ENCODE measurements at places on chromosomes 3 and 15. TPM values are rescaled to one million over a fixed set of nuclear protein-coding genes. Genes with fewer than 3 reads are reported as not detected.

GRCh38 chr3:10173095-10173925 lies 8.6 kb downstream of the IRAK2 start:
- H3K27me3 ChIP-seq, result no peaks in the 10 kb centered on the region
- H3K4me3 ChIP-seq, result 0 out of 2 replicates have a peak overlapping the region, but pooled peaks have one; percentile 10
- peaks cover 13% of the 10 kb centered on the region for H3K4me1 ChIP-seq
- H3K27ac ChIP-seq, result peak overlapping the region; percentile 80
- no peaks in the 10 kb centered on the region for H3K36me3 ChIP-seq

CHRFAM7A gene
- not detected for total RNA-seq

DNA sequence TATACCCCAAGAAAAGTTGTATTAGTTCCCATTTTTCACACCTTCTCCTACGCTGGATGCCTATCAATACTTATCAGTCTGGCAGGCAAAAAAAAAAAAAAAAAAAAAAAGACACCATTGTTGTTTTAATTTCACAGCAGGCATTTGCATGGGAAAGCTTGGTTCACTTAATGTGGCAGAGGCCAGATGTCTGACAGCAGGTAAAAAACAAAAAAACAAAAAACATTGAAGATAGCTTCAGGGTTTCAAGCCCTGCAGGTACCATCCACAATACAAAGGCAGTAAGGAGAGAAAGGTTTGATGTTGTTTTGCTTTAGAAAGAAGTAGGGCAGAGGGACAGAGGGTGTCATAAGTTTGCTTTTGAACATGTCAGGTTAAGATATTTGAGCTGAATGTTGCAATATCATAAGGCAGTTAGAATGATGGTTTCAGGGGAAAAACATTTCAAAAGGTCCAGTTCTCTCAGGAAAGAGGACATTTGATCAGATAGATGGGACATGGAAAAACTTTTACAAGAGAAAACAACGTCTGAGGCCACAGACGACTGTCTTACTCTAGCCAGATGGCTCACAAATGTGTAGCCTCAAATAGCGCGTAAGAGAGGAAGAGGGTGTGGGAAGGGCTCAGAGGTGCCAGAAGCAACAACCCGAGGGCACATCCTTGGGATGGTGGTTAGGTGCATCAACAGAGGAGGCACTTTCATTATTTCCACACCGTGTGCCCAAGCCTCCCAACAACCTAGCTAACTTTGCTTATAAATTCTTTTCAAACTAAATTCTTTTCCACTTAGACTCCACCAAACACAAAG lies 25.7 kb downstream of the PCOLCE2 start:
- H3K4me3 ChIP-seq, result peak overlapping the region; percentile 60
- H3K27me3 ChIP-seq, result no peaks in the 10 kb centered on the region
- no peaks in the 10 kb centered on the region for H3K36me3 ChIP-seq
- peak overlapping the region; percentile 73 for H3K27ac ChIP-seq

GRCh38 chr15:57961919-57962318 lies 103.6 kb downstream of the ALDH1A2 start:
- peaks cover 8% of the 10 kb centered on the region for H3K27me3 ChIP-seq
- DNase-seq, result no peak
- H3K36me3 ChIP-seq, result no peaks in the 10 kb centered on the region
- no peak overlapping the region for H3K4me3 ChIP-seq
- H3K4me1 ChIP-seq, result no peaks in the 10 kb centered on the region
- H3K27ac ChIP-seq, result no peak overlapping the region

DNA sequence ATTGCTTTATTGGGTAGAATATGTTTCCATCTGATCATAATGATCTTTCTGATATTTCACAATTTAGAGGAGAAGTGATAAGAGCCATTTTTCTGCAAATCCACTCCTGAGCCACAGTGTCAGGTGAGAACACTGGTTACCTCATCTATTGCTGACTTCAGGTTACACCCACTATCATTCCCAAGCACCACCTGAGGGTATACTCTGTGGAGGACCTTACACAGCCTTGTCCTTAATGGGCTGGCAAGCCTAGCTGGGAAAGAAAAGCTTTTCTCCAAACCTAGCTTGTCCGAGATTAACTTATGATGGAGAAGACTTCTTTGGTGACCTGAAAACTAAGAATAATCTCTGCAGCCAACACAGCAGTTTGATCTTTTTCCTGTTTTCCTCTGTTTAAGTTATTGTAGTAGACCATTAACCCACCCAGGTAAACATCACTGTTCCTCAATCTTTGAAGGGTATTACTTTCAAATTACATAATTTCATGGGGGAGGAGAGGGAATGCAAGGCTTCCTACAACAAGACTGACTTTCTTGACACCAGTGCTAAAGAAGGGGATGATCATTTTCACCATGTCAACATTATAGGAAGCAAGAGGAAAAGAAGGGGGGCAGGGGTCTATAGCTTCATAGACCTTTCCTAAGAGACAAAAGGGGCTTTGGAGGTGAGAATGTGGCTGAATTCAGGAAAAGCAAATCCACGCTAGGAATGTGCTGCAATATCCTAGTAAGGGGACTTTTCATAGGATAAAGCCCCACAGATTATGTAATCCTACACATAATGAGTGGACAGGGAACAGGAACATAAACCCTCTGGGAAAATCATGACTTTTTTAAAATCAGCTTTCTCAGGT lies 1.7 kb downstream of the NCEH1 start:
- H3K4me1 ChIP-seq, result peaks cover 30% of the 10 kb centered on the region
- H3K27me3 ChIP-seq, result no peaks in the 10 kb centered on the region
- peak; percentile 37 for DNase-seq
- no peaks in the 10 kb centered on the region for H3K36me3 ChIP-seq

ZKSCAN7 gene
- 4.5 TPM for total RNA-seq

DNA sequence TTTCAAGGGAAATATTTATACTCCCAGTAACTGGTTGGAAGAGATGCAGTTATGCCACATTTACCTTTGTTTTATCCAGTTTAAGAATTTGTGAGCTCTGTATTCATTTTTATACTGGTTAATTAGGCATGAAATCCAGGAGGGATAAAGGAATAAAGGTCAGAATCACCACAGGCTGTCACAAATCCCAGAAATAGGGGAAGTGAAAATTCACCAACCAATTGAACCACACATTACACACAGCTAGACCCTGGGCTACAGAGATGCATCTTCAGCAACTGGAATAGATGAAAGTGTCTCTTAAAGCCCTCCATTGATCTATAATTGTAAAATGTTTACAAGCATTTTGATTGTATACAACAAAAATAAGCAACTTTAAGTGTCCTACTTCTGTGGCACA lies 18.5 kb downstream of the SERPINI1 start:
- H3K4me1 ChIP-seq, result no peaks in the 10 kb centered on the region
- no peak for DNase-seq
- H3K4me3 ChIP-seq, result no peak overlapping the region
- no peaks in the 10 kb centered on the region for H3K36me3 ChIP-seq
- H3K27me3 ChIP-seq, result no peaks in the 10 kb centered on the region
- no peak overlapping the region for H3K27ac ChIP-seq

GRCh38 chr3:72265256-72266015 lies 480.5 kb upstream of the PROK2 start:
- H3K27ac ChIP-seq, result no peak overlapping the region
- no peaks in the 10 kb centered on the region for H3K36me3 ChIP-seq
- H3K4me1 ChIP-seq, result peaks cover 11% of the 10 kb centered on the region
- H3K4me3 ChIP-seq, result no peak overlapping the region
- H3K27me3 ChIP-seq, result no peaks in the 10 kb centered on the region

DNA sequence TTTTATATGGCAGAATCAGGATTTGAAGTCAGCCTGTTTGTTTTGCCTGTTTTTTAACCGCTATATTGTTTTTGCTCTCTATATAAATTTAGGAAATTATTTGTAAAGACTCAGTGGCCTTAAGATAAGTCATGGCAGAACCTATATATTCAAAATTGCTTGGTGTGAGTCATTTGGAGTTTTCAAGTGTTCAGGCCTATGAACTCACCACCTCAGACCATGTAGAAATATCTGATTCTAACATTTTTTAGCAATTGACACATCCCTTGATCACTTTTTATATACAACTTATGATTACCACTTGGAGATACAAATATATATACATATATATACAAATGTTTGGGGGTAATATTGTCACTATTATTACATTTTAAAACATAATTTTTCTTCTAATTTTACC lies 95.7 kb downstream of the VGLL3 start:
- peak; percentile 32 for DNase-seq
- no peaks in the 10 kb centered on the region for H3K36me3 ChIP-seq
- no peaks in the 10 kb centered on the region for H3K27me3 ChIP-seq
- peaks cover 10% of the 10 kb centered on the region for H3K4me1 ChIP-seq
- no peak overlapping the region for H3K27ac ChIP-seq

- no peak overlapping the region for H3K4me3 ChIP-seq
- DNase-seq, result no peak
- H3K36me3 ChIP-seq, result no peaks in the 10 kb centered on the region
- H3K4me1 ChIP-seq, result peaks cover 6% of the 10 kb centered on the region
Measured at GRCh38 chr3:45894015-45894414, 7.7 kb downstream of the CCR9 start.

DNA sequence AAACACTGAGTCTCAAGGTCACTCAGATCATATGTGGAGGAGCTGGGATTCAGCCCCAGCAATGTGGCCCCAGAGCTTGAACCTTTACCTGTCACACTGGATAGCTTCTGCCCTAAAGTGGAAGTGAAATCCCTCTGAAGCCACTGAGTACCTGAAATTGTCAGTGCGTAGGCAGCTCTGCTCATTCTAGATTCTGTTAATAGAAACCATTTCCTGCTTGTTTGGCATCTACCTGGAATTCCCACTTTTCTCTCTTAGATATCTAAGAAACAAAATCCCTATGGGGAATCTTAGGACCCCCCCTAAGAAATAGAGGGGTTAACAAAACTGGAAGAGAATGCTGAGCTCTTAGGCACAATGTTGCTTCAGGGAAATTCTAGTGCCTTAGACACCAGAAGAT lies 29.8 kb downstream of the FBXL22 start:
- no peak overlapping the region for H3K4me3 ChIP-seq
- H3K36me3 ChIP-seq, result peaks cover 37% of the 10 kb centered on the region
- H3K4me1 ChIP-seq, result peaks cover 5% of the 10 kb centered on the region
- H3K27me3 ChIP-seq, result no peaks in the 10 kb centered on the region
- DNase-seq, result no peak
- H3K27ac ChIP-seq, result no peak overlapping the region

ATP2B2 gene
- total RNA-seq, result not detected

DNA sequence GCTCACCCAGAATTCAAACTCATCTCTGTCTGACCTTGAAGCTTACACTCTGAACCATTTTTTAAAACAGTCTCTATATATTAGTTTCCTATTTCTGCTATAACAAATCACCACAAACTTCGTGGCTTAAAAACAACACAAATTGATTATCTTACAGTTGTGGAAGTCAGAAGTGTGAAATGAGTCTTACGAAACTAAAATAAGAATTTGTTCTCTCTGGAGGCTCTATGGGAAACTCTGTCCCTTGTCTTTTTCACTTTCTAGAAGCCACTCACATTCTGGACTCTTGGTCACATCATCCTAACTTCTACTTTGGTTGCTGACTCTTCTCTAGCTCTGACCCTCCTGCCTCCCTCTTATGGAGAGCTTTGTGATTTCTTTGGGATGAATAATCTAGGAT lies 429.3 kb upstream of the THBS1 start:
- no peak overlapping the region for H3K4me3 ChIP-seq
- no peak for DNase-seq
- no peak overlapping the region for H3K27ac ChIP-seq
- peaks cover 26% of the 10 kb centered on the region for H3K4me1 ChIP-seq

DNA sequence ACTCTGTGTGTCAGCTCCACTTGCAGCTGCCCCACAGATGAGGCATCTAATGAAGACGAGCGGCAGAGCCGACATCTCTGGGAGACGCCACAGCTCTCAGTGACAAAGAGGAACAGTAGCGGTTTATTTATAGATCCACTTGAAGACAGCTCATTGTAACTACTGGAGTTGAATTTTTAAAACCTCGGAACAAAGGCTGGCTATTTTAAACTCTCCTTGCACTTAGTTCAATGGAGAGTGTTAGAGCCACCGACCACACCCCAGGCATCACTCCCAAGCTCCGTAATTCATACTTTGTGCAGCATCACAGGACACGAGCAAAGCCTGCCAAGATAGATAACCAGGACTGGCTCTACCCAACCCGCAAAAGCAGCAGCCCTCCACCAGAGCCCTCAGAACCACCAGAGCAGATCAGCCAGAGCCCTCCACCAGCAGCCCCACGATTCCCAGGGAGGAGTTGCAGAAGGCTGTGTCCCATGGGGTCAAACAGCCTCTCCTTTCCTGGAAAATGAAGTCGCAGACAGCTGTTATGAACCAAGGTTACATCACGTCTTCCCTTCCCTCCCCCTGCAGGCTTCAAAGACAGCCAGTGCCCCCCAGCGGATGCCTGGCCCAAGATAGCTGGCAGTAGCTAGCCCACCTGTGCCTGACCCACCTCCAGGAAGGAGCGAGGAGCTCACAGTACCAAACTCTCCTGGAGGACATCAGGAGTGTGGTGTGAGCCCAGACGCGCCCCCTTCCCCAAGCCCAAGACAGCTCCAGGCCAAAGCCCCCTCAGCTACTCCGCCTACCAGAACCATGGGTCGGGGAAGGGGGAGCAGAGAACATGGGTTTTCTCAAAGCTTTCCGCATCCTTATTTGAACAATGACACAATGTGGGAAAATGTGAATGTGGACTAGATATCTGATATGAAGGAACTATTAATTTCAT lies 45.7 kb downstream of the POC1A start:
- no peaks in the 10 kb centered on the region for H3K4me1 ChIP-seq
- DNase-seq, result no peak
- H3K27me3 ChIP-seq, result no peaks in the 10 kb centered on the region
- no peaks in the 10 kb centered on the region for H3K36me3 ChIP-seq
- H3K4me3 ChIP-seq, result no peak overlapping the region

TMEM158 gene
- total RNA-seq, result 24.4 TPM

ARL6IP5 gene
- 94.0 TPM for total RNA-seq

DNA sequence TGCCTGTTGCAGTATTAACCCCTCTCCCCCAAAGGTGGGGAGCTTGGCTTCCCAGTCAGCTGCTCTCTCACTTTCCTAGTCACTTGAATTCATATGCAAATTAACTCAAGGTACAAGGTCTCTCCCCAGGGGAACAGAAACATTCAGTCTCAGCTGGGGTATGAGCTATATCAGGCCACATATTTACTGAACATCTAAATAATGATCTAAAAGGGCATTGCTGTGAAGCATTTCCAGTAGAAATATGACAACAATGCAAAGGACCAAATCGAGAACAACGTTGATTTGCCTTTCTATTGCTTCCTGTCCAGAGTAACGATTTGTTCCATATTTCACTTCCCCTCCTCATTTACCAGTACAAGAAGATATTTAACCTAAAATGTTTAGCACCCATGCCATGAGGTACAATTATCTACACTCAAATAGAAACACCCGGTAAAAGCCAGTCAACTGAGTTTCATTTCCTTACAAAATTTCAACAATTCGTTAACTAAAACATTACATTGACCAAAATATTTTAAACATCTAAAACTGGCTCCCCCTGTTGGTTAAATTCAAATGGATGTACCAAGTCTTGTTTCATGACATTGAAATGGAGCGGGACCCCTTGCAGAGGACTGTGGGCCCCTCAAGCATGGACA lies 36.5 kb upstream of the KLHL6 start:
- no peaks in the 10 kb centered on the region for H3K27me3 ChIP-seq
- H3K36me3 ChIP-seq, result no peaks in the 10 kb centered on the region
- H3K4me3 ChIP-seq, result no peak overlapping the region

GRCh38 chr3:14583548-14584091 lies 43.5 kb upstream of the GRIP2 start:
- H3K36me3 ChIP-seq, result no peaks in the 10 kb centered on the region
- no peak for DNase-seq
- peaks cover 7% of the 10 kb centered on the region for H3K27me3 ChIP-seq
- H3K4me1 ChIP-seq, result peaks cover 10% of the 10 kb centered on the region
- H3K4me3 ChIP-seq, result no peak overlapping the region

GRCh38 chr3:33795856-33796536 lies 2.4 kb upstream of the PDCD6IP start:
- no peaks in the 10 kb centered on the region for H3K27me3 ChIP-seq
- no peak overlapping the region for H3K4me3 ChIP-seq
- H3K27ac ChIP-seq, result no peak overlapping the region
- H3K36me3 ChIP-seq, result no peaks in the 10 kb centered on the region
- DNase-seq, result no peak
